Choroid plexus epithelial cell (primary cell): ENCODE measurements at places on chromosomes 3 and 15.
A peak's percentile ranks its signal among the peaks of the same experiment; 100 is the strongest.

- DNase-seq, result no peak
Observed at GRCh38 chr15:74840851-74841775, 1.8 kb downstream of the ULK3 start.

DNA sequence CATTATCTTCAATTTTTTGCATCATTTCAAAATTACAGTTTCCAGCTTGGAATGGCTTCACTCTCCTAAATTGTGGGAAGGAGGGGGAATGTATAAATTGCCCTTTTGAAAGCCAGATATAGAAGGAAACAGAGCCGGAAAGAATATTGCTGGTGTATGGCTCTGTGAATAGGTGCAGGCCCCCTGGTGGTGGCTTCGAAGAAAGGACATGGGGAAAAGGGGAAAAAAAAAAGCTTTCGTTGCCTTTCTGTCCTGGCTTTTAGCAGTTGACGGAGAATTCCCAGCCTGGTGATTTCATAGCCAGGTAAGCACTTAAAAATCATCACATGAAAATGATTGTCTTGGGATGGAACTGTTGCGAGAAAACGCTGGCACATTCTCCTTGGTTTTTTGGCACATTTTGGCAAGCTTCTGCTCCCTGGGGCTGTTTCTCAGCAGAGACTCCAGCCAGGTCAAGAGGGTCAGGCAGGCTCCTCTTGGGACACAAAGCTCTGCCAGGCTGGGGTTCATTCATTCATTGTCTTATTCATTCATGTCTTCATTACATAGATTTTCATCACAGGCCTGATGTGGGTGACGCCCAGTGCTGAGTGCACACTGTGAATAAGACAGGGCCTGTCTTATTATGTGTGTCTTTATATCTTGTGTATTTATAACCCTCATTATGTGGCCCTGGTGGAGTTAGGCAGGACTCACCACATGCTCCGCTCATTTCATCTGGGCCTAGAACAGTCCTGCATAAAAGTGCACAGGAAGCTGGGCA is 300.0 kb upstream of the TPM1 start:
- peak; percentile 86 for DNase-seq

DNA sequence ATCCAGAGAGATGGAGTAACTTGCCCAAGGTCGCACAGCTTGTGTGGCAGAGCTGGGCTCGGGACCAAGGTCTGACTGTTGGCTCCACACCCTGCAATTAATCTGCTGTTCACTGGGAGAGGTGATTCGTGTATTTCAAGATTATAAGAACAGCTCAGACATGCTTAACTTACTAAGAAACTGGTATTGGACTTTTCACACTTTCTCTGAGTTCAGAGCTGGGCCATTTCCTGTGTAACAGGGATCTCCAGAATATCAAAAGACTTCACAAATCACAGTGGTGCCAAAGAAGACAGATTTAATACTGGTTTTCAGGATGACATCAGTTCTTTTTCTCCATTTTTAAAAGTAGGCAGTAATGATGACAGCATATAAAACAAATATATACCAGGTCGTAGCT is 156.8 kb upstream of the UBE2E1 start:
- DNase-seq, result no peak

GRCh38 chr15:48905847-48906246 is 27.9 kb downstream of the EID1 start:
- DNase-seq, result no peak

DNA sequence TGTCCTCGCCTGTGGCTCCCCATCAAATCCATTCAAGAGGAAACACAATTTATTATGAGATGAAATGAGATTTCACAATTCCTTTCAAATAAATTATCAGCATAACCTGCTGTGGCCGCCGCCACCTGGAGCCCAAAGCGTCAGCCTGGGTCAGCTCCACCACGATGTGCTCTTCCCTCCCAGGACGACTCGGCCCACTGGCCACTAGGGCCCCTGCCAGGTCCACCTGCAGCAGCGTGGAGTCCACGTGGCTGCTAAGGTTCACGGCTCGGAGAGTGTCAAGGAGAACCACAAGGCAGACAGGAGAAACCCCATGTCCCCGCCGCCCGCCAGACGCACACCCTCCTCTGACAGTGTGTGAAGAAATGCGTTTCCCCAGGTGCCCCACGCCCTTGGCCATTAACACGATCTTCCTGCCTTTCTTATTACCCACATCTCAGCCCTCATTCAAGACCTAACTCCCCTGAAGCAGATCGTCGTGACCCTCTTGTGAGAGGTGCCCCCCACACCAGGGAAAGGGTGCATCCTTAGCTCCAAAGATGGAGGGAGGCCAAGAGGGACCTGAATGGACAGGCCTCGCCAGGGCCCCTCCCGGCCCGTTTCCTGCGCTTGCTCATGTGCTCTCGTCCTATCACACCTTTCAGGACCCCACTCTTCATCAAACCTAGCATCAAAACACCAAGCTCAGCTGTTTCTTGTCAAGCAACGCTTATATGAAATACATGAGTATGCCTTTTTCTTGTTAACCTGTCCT is 80.6 kb downstream of the OCA2 start:
- no peak for DNase-seq

DNA sequence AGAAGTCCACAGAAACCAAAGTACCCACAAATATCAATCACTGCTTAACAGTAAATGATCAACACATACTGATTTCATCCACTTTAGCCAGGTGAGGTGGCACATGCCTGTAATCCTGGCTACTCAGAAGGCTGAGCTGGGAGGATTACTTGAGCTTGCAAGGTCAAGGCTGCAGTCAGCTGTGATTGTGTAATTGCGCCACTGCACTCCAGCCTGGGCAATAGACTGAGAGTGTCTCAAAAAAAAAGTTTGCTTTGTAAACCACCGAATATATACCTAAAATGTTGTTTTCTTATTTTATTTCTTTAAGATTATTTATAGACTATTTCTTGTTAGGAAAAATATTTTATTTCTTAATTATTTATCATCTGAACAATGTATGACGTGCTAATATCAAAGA is 8.7 kb upstream of the ATP13A4 start:
- DNase-seq, result peak; percentile 6

GRCh38 chr3:114307222-114307830 is 13.5 kb downstream of the TIGIT start:
- DNase-seq, result no peak

DNA sequence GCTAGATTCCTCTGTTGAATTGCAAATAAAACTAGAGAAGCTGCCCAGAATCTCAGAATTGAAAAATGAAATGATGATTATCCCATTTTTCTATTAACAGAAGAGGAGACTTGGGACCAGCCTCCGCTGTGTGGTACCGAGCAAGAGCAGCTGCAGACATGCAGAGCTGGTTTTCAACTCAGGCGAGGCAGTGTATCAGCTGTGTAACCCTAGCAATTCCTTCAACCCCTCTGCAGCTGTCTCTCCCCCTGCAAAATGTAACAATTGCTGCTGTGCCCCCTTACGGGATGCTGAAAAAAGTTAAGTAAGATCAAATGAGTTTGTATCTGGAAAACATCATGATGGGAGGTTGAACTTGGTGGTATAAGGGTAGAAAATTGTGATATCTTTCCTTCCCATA is 98.5 kb upstream of the C3orf80 start:
- DNase-seq, result no peak

DNA sequence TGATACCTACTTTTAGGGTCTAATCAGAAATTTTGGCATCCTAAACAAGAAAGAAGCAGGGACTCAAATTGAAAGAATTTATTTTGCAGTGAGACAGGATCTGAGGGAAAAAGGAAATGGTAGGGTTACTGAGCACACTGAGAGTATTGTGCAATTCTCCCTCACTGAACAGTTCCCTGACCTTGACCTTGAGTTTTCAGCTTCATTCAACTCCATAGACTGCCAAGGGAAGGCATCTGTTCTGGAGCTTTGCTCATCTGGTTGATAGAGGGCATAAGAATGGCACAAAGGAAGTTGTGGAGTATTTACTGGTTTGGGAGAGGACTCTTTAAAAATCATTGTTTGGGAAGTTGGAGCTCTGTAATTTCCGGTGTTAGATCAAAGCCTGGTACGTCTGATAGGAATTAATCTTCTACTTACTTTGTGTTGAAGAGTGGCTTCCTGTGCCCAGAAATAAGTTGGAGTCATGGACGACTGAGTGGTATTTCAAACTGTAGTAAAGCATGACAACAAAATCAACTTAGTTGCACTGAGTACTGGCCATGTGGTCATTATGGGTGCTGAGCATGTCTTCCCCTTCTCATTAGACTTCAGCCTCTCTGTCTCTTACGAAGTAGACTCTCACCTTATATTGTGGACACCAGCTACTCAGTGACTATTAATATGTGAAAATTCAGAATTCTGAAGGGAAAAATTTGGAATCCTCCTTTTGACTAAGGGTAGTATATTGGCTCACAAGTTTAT is 40.8 kb downstream of the CLDN1 start:
- peak; percentile 81 for DNase-seq
